ENCODE measurements at places on chromosomes 3 and 15.

DNA sequence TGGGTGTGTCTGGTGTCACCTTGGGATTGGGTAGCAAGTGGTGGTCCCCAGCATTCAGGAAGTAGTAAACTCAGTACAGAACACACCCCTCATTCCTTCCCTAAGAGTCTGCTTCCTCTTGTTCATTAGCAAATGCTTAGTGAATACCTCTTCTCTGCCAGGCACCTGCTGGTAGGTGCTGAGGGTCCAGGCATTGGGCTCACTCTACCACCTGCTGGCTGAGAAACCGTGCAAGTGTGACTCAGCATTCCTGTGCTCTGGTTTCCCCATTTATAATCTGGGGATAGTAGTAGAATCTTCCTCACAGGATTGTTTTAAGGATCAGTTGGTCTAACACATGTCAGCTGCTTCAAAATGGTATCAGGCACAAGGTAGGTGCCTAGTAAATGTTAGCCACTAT is 4.8 kb downstream of the SHF start:
- no peak for DNase-seq

- DNase-seq: no peak
Measured at GRCh38 chr3:146124126-146124801, 36.7 kb downstream of the PLOD2 start.

GRCh38 chr15:70127288-70127746 is 29.6 kb upstream of the TLE3 start:
- DNase-seq: no peak

- peak; percentile 69 for DNase-seq
Measured at GRCh38 chr3:133384331-133385027, 15.4 kb upstream of the BFSP2 start.

GRCh38 chr15:91491101-91491950 is 362.2 kb upstream of the SLCO3A1 start:
- no peak for DNase-seq

DNA sequence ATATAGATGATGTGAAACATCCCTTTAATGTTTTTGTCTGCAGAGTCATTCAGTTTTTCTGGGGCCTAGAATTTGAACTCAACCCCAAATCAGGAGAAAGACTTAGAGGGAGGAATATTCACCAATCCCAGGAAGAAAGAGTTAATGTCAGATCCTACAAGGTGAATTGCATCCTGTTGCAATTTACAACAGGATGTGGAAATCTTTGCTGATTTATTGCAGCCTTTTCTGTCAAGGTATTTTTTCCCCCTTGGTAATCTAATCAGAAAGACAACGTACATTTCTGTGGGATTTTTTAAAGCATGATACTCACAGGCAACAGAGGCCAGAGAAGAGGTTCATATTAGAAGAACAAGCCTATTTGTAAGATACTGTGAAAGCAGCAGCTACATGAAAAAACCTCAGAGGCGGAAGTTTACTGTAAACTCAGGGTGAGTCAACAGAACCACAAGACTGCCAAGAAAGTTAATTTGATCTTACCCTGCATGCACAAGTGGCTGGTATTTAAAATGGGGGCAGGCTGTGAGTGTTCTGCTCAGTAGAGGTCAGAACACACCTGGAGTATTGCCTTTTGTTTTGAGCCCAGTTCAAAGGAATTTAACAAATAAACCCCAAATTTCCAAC is 531.9 kb downstream of the AGBL1 start:
- peak; percentile 36 for DNase-seq

GRCh38 chr3:166810741-166811445 is 569.2 kb downstream of the ZBBX start:
- DNase-seq: no peak

DNA sequence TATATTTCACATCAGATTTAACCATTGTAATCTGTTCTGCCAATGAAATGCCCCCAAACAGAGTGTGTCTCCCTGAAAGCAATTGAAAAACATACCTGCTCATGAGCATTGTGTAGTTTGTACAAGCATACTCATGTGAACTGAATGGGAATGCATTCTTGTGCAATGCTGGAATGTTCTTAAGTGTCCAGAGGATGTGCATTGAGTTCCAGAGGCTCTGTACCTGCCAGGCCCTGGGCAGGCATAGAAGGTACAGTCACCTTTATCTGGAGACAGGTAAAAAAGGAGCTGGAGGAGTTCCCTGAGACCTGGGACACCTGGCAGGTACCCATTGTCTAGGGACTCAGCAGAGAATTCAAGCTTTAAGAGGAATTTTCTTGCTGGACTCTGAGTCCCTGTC is 2.8 kb downstream of the MRAS start:
- DNase-seq: no peak

GRCh38 chr3:175199961-175200360 is 340.8 kb downstream of the NAALADL2 start:
- DNase-seq: peak; percentile 23

GRCh38 chr15:43314171-43314570 is 16.2 kb downstream of the LCMT2 start:
- peak; percentile 28 for DNase-seq

DNA sequence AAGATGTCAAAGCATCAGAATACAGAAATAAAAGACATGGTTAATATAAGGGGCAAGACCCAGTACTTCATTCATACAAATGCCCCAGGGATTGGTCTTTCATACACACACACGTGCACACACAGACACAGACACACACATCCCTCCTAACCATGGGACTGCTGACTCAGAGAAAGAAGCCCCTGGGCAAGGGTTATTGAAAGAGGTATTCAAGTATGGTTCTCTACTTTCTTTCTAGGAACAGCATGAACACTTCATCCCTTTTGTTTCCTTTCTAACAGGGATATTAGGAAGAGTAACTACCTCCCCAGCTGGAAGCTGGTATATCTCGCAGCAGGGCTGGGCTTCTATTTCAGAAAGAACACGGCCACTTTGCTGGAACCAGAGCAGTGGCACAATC is 33.2 kb upstream of the ZFAND6 start:
- no peak for DNase-seq

DNA sequence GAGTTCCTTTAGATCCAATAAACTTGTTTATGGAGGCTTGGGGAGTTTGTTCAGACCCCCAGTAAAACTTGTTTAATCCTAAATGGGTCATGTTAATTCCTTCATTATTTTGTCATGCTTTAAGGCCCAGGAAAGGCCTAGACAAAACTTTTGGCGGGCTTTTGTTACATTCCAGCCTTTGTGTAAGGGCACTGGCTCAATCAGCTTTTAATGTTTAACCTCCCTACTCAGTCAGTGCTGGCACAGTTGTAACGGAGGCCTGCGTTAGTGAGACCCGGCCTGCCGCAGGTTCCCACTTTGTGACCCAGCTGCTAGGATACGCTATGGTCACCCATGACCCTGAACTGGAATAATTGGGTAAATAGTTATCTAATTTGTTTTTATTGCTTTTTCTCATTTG is 59.2 kb downstream of the OXSM start:
- no peak for DNase-seq

Data from ELR (cell line).